ENCODE measurements at places on chromosomes 5 and 9. TPM values are rescaled to one million over a fixed set of nuclear protein-coding genes. Genes with fewer than 3 reads are reported as not detected.

DNA sequence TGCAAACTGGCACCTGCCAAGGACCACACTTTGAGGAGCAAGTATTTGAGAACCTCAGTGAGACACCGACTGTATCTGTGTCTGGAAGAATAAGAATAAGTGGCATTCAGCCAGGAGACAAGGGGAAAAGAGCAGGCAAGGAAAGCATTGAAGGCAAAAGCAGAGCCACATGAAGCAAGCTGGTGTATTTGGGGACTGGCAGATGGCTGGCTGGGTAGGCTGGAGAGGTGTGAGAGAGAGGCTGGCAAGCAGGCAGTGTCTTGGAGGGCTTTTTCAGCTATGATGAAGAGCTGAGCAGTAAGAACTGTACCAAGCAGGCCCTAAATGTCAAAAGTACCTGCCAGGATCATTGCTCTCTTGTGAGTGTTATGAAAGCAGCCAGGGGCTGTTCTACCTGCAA is 14.1 kb upstream of the C5orf58 start:
- DNase-seq, result no peak

The KCNN2 gene
- 0.49 TPM for total RNA-seq

GRCh38 chr5:141856037-141856790 is 22.0 kb downstream of the PCDH1 start:
- no peak for DNase-seq

DNA sequence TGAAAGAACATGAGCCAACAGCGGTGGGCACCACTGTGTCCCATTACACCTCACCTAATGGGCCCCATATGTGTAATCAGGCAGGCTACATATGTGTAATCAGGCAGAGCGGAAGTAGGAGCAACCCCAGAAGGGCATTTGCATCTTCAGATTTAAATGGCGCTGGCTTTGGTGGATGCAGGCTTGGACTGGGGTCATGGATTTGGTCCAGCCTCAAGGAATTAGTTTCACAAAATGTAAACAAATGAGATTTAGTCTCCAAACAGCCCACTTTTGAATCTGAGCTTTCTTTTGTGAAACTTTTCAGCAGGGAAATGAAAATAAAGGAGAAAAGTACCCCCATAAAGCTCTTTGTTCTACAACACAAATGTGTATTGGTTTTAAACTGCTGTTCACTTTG is 161.3 kb downstream of the LPAR1 start:
- DNase-seq, result no peak

The RPL12 gene
- total RNA-seq, result 857 TPM

The CCNJL gene
- 27.7 TPM for total RNA-seq

GRCh38 chr5:52728224-52728623 is 59.5 kb upstream of the ITGA1 start:
- DNase-seq, result no peak

GRCh38 chr5:111434800-111435199 is 77.5 kb downstream of the STARD4 start:
- no peak for DNase-seq

The HMMR gene
- 3.0 TPM for total RNA-seq
